ENCODE measurements at places on chromosomes 7 and 10.

DNA sequence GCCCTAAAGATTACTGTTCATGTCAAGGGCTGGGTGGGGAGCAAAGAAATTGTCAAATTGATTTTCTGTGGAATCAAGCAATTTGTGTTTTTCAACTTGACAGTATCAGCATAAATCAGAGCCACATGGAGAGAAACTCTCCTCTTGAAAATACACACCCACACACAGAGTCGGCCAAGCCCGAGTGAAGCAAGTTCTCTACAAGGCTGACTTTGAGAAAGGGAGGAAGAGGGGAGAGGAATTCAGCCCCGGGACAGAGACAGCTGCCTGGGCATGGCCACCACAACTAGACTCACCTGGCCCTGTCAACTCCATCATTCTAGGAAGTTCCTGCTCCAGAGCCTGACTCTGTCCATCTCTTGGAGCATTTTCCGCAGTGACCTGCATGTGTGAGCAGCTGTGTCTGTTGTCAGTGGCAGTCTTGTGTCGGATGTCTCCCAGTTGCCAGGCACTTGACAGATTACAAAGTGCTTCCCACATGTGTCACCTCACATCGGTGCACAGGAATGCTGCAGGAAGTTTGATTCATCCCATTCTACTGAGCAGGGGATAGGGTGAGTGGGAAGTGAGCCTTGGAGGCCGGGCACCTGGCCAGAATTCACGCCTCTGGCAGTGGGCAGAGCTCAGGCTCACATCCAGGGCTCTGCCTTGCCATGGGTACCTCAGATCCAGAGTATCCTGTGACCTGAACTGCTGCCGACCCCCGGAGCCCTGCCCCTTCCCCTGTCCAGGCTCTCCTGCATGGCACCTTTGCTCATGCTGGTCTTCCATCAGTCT lies 37.9 kb downstream of the ADAM12 start:
- DNase-seq, result no peak

- DNase-seq, result no peak
Observed at GRCh38 chr10:80567292-80567691, 29.6 kb downstream of the SH2D4B start.

- peak; percentile 52 for DNase-seq
Observed at GRCh38 chr10:3811291-3811870, 26.4 kb upstream of the KLF6 start.

- no peak for DNase-seq
Observed at GRCh38 chr10:17586821-17587234, 30.3 kb downstream of the HACD1 start.

GRCh38 chr7:128859232-128860157 lies 3.2 kb upstream of the ATP6V1F start:
- no peak for DNase-seq

GRCh38 chr10:120012566-120012965 lies 120.0 kb downstream of the SEC23IP start:
- no peak for DNase-seq

- DNase-seq, result no peak
Observed at GRCh38 chr10:73894245-73894971, 16.5 kb upstream of the PLAU start.

GRCh38 chr10:43131256-43131655 lies 7.0 kb upstream of the CSGALNACT2 start:
- no peak for DNase-seq

DNA sequence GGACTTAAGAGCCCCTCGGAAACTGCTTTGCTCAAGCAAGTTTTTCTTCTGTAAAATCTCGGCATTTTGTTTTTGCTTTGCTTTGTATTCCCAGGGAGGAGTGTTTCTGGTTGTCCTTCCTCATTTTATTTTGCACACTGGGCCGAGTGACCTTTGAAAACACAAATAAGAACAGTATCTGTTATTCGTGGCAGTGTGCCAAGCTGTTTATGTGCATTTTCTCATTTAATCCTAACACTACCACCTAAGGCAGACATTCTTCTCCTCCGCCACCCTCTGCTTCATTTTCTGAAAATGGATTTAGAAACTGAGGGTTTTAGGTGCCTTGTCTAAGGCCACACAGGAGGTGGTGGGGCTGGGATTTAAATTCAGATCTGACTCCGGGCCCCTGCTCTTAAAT lies 218.5 kb downstream of the TCF7L2 start:
- no peak for DNase-seq

- DNase-seq, result peak; percentile 54
Observed at GRCh38 chr10:97553575-97554031, 19.0 kb upstream of the ANKRD2 start.

GRCh38 chr10:132388891-132389432 lies 8.0 kb upstream of the PWWP2B start:
- no peak for DNase-seq

DNA sequence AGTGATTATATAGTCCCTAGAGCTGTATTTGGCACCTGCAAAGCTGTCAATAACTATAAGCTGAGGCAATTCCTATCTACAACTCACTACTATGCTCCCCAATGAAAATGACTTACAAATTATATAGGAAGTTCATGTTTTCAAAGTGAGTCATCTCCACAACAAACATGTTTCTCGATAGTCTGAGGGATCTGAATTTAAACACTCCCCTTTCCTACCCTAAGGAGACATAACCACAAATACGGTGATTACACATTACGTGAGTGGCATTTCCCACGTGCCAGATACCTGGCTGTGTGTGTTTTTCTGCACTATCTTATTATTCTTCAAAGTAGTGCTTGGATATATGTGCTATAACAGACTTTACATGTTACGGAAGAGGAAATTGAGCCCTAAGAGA lies 122.5 kb upstream of the C1QL3 start:
- no peak for DNase-seq

- DNase-seq, result no peak
Observed at GRCh38 chr7:41139789-41140188, 563.1 kb downstream of the INHBA start.

- DNase-seq, result peak; percentile 39
Observed at GRCh38 chr7:44489955-44490350, 505 bp downstream of the NUDCD3 start.

- DNase-seq, result no peak
Observed at GRCh38 chr10:83539528-83540308, 599.6 kb upstream of the GHITM start.

- peak; percentile 43 for DNase-seq
Observed at GRCh38 chr10:26430641-26431163, 7.4 kb upstream of the APBB1IP start.

DNA sequence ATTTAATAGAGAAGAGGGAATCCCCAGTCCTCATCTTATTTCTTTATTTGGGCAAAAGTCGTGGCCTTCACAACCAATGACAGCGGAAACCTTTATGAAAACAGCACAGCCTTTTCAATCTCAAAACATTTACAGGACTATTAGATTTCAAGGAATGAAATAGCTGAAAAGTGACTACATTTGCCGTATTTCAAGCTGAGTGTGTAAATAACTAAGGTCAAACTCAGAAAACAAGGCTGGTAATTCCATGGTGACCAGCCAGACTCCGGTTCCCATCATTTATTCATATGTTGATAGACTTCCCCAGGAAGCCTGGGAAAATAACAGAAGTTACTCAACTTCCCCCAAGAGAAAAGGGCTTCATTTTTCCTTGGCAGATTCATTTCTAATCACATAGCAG lies 457.3 kb upstream of the NFE2L3 start:
- DNase-seq, result no peak

DNA sequence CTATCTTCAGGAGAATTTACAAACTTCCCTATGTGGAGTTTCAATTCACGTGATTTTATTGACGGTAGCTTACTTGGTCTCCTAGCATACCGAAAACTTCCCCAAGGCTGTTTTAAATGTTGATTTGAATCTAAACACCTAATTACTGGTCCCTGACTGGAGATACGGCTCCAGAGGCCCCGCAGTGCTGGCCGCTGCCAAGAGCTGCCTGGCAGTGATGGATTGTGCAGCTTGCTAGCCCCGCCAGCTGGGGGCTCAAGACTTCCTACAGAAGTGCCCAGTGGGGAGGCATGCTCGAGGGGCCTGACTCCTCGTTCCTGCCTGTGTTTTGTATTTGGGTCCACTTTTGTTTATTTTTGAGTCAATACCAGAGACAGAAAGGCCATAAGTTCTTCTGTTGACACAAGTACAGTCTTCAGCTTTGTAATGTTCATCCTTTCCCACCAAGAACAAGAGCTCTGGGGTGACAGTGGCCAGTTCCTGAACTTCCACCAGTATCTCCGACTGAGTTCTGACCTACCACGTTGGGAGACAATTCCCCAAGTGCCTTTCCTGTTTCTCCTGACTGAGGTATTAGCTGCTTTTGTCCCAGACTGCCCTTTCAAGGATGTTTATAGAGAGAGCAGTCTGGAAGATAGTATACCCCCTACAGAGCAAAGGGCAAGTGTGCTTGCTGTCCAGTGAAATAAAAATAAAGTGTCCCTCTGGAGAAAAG lies 80.7 kb upstream of the CXCL12 start:
- no peak for DNase-seq

DNA sequence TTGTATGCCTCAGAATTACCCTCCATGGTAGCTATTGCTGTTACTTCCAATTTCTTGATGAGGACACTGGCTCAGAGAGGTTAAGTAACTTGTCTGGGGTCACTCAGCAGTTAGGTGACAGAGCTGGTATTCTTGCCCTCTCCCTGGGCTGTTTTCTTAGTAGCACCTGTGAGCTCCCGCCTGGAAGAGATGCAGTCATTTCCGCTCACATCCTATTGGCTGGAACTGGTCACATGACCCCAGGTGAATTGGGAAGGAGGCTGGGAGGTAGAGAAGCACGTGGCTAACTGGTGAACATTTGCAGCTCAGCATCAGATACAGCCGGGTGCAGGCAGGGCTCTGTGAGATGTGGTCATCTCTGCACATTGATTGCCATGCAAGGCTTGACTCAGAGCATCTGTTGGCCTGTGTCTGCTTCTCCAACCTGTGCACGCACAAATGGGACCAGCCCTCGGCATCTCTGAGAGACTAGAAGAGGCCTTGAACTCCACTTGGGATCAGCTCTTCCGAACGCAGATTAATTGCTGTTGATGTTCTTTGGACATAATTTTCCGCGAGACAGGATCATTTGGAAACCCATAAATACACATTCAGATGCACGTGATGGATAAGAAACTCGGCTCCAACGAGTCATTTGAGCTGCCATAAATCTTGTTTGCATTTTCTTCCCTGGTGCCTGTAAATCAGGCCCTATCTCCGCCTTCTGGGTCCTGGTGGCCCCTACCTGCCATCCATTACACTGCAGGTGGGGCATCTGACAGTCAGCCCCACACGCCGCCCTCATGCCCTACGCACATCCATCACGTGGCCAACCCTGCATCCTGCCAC lies 42.8 kb downstream of the MYL10 start:
- DNase-seq, result no peak

DNA sequence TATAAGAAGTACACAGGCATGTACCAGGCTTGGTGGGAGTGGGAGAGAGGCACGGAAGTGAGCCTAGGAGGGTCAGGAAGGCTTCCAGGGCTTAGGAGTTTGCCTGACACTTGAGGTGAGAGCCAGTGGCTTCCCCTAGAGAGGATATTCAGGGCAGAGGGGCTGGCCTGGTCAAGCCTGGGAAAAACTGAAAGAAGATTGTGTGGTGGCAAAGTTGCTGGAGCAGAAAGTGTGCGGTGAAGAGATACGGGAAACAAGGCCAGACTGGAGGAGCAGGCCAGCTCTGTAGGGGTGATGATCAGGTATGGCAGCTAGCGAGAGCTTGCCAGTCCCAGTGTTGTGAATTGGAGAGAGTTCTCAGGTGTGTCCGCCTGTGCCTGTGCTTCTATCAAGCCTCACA lies 129.9 kb downstream of the CCNY start:
- DNase-seq, result no peak

DNA sequence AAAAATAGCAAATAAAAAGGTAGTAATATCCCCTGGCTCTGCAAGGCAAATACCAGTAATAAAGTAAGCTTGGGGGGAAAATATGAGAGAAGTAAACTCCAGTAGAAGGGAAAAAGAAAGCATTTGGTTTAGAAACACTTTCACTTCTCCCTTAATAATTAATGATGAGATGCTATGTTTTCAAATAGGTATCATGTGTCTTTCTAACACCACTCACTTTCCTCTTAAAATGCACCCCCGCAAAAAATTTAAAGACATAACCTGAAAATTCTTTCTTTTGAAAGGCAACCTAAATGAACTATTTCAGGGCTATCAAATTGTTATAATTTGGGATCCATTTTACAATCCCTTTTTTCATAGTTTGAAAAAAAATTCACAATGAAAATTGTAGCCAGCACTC lies 240.3 kb downstream of the SNX10 start:
- no peak for DNase-seq

DNA sequence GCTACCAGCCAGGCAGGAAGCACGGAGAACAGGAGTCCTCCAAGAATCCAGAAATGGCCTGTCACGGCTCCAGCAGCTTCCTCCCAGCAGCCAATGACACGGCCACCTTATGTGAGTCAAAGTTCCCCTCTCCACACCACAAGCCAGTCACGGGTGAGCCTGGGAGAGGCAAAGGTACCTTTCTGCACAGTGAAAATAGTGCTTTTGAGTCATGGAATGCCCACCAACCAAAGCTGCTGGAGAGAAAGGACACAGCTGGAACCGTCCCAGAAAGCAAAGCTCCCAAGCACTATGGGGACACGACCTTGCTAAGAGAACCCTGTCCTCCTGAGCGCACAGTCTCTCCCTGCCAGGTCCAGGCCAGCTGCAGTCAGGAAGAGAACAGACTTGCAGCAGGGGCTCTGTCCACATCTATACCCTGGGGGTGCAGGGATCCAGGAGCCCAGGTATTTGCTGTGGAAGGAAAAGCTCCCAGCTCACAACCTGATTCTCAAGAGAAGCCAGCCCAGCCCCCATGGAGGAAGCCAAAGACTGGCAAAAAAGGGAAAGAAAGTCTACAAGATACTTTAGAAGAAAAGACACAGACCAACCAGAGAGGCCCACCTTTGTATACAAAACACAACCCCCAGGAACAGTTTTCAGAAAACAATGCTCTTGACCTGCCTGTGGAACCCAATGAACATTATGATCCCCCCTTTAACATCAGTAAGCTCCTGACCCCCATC lies 24.4 kb downstream of the C10orf71 start:
- no peak for DNase-seq

Data from CD4-positive, alpha-beta T cell treated with Interleukin-6 at 100 ng/mL for 8 hours (primary cell).